ENCODE measurements at places on chromosomes 12 and 14.

DNA sequence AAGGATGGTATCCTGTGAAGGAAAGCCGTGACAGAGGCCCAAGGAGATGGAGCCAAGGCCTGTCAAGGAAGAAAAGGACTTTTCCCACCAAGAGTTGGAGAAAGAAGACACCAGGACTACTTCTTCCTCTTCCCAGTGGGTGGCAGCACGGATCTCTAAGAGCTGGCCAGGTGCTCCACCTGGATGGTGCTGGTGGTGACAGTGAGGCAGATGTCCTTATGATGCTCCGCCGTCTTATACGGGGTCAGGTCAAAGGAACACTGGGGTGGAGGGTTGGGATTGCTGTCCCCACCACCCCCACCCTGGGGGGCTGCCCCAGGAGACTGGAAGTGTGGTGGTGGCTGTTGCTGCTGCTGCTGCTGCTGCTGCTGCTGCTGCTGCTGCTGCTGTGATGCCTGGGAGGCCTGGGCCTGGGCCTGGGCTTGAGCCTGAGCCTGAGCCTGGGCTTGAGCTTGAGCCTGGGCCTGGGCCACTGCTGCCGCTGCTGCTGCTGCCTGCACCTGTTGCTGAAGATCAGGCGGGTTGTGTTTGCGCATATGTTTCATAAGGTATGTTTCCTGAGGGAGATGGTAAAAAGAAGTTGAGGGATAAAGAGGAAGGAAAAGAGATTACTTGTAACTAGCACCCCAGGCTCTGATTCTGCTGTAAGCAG lies 4.8 kb upstream of the ING4 start:
- DNase-seq, result no peak
- no peak overlapping the region for H3K27ac ChIP-seq
- no peak overlapping the region for H3K4me3 ChIP-seq

- H3K36me3 ChIP-seq, result no peaks in the 10 kb centered on the region
- H3K27ac ChIP-seq, result no peak overlapping the region
- H3K27me3 ChIP-seq, result no peaks in the 10 kb centered on the region
- no peak for DNase-seq
- no peak overlapping the region for H3K4me3 ChIP-seq
- H3K4me1 ChIP-seq, result no peaks in the 10 kb centered on the region
These were observed 141.6 kb downstream of the KICS2 start for GRCh38 chr12:64080319-64081007.

DNA sequence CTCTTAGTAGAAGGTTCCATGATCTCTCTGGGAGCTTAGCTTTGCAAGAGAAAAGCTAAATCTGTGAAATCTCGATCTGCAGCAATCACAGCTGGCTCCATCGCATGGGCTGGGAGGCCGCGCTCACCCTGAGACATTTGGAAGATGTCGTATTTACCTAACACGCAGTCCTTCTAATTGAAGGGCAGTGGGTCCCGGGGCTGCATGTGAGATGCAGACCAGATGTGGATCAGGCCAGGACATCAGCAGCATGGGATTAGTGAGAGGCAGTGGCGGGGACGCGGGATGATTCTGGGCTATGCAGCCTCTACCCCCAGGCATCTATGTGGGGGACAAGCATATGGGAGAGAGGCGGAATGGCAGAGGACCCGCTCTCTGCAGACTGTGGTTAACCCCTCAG lies 312.4 kb upstream of the RTL1 start:
- DNase-seq, result peak; percentile 44
- no peak overlapping the region for H3K4me3 ChIP-seq
- H3K36me3 ChIP-seq, result peaks cover 10% of the 10 kb centered on the region
- no peak overlapping the region for H3K27ac ChIP-seq

DNA sequence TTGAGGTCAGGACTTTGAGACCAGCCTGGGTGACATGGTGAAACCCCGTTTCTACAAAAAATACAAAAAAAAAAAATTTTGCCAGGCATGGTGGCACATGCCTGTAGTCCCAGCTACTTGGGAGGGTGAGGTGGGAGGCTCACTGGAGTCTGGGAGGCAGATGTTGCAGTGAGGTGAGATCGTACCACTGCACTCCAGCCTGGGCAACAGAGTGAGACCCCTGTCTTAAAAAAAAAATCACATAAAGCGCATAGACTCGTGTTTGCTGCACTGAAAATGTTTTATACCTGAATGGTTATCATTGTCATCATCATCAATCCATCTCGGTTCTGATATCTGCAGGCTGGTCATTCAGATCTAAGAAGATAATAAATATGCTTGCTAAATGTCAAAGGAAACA lies 24.8 kb upstream of the VPS37B start:
- H3K4me1 ChIP-seq, result peaks cover 3% of the 10 kb centered on the region
- no peaks in the 10 kb centered on the region for H3K36me3 ChIP-seq
- no peaks in the 10 kb centered on the region for H3K27me3 ChIP-seq

DNA sequence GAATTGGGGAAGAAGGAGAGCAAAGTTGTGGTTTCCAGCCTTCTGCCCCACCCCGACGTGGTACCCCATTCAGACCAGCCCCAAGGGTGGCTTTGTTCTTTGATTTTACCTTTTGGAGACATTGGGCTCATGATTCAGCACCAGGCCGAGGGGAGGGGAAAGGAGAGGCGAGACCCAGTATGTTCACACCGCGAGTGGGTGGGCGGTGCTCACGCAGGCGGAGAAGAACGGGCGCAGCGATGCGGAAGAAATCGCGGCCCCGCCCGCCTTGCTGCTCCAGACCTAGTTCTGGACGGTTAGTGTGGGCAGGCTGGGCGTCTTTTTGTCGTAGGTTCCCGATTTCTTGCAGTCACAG lies 963 bp downstream of the ATL1 start:
- H3K4me1 ChIP-seq, result peaks cover 6% of the 10 kb centered on the region
- H3K36me3 ChIP-seq, result no peaks in the 10 kb centered on the region
- no peak overlapping the region for H3K27ac ChIP-seq
- H3K4me3 ChIP-seq, result peak overlapping the region; percentile 81
- peaks cover 37% of the 10 kb centered on the region for H3K27me3 ChIP-seq
- DNase-seq, result no peak

GRCh38 chr14:31090883-31091764 lies 64.9 kb upstream of the STRN3 start:
- H3K4me3 ChIP-seq, result no peak overlapping the region
- DNase-seq, result no peak
- no peak overlapping the region for H3K27ac ChIP-seq
- H3K4me1 ChIP-seq, result no peaks in the 10 kb centered on the region
- no peaks in the 10 kb centered on the region for H3K36me3 ChIP-seq

DNA sequence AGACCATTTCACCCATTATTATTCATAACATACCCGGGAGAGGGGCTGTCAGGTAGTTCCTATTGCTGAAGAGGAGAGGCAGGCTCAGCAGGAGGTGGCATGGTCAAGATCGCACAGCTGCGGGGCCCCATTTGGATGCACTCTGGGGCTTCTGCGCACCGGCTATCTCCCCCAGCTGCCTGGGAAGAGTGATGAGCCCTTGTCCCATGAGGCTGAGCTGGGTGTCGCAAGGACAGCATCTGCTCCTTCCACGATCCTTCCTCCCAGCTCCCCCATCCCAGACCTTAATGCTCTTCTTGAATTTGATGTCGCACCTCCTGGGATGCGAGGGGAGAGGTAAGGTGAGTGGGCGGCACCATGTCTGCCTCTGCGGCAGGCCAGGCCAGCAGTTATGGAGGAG lies 62.6 kb downstream of the SLC24A4 start:
- no peaks in the 10 kb centered on the region for H3K36me3 ChIP-seq
- H3K4me1 ChIP-seq, result peaks cover 8% of the 10 kb centered on the region
- H3K27ac ChIP-seq, result no peak overlapping the region
- no peak overlapping the region for H3K4me3 ChIP-seq
- DNase-seq, result no peak

- peak overlapping the region; percentile 6 for H3K4me3 ChIP-seq
- no peaks in the 10 kb centered on the region for H3K36me3 ChIP-seq
- DNase-seq, result no peak
- H3K27ac ChIP-seq, result no peak overlapping the region
- H3K4me1 ChIP-seq, result peaks cover 24% of the 10 kb centered on the region
These were observed 32.7 kb downstream of the RTRAF start for GRCh38 chr14:52021957-52022600.

DNA sequence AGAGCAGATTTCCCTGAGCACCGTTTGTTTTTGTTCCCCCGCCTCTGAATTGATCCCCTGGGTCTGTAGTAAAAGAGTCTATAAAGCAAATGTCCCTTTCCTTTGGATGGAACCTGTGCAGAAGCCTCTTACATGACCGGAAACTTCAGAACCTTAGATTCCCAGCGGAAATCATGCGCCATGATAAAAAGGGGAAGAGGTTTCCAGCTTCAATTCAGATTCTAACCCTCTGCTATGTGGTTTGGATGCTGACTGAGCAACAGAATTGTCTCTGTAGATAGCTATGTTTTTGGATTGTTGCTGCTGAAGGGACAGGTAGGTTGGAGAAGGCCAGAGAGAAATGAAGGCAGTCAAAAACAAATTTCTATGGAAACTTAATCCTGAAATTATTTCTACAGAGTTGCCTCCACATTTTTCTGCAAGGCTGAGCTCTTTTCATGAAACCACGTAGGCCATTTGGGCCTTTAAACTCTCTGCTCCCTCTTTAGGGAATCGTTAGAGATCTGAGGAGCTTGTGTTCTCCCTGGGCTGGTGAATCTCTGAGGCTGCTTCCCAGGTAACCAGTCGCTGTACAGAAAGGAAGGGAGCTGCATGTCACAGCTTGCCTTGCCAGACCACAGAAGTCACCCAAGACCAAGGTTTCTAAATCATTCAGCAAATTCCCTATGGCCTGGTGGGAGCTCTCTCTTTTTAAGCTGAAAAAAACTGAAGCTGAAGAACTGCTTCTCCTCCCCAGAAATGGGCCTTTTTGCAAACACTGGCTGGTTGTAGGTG lies 28.7 kb upstream of the OR10P1 start:
- DNase-seq, result no peak
- H3K4me1 ChIP-seq, result no peaks in the 10 kb centered on the region
- H3K27me3 ChIP-seq, result peaks cover 21% of the 10 kb centered on the region
- H3K36me3 ChIP-seq, result no peaks in the 10 kb centered on the region
- H3K27ac ChIP-seq, result no peak overlapping the region

DNA sequence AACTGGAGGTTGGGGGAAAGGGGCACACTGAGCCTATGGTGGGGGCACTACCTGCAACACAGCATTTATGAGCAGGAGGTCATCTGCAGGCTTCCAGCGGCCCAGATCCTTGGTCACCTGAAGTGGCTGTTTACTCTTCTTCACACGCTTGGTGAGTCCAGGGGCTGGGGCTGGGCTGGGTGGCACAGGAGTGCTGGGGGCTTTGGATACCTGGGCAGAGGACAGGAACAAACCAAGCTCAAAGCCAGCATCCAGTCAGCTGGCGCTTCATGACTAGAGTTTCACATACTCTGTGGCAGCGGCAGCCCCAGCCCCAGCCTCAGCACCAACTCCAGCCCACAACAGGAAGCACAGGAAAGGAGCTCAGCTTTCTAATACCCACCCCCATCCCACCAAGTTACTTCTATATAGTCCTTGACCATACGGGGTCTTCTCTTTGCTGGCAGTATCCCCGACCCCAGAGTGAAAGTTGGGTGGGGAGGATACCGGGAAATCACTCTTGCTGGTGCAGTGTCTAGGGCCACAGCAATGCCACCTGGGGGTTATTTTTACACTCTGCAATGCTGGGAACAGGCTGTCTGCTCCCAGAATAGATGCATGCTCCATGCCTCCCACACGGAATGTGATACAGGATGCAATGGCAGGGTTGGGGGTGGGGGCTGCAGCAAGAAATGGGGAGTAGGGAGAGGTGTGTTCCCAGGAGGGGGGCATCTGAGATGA lies 3.1 kb downstream of the MCRS1 start:
- H3K4me1 ChIP-seq, result peaks cover 46% of the 10 kb centered on the region
- no peaks in the 10 kb centered on the region for H3K27me3 ChIP-seq
- no peak for DNase-seq
- peak overlapping the region; percentile 48 for H3K4me3 ChIP-seq
- H3K27ac ChIP-seq, result peak overlapping the region; percentile 28

DNA sequence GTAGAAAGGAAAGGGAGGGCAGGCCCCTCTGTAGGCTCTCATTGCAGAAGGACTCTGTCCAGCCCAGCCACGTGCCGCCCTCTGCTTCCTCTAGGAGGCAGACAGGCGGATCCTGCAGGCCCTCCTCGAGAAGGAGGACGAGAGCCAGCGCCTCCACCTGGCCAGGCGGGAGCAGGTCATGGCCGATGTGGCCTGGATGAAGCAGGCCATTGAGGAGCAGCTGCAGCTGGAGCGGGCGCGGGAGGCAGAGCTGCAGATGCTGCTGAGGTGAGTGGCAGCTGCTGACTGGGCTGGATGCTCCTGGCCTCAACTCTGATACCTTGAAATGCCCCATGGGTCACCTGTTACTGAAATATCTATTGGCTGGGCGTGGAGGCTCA lies 10.9 kb downstream of the TCHP start:
- no peak for DNase-seq
- H3K27me3 ChIP-seq, result no peaks in the 10 kb centered on the region
- H3K4me1 ChIP-seq, result no peaks in the 10 kb centered on the region
- no peak overlapping the region for H3K4me3 ChIP-seq

DNA sequence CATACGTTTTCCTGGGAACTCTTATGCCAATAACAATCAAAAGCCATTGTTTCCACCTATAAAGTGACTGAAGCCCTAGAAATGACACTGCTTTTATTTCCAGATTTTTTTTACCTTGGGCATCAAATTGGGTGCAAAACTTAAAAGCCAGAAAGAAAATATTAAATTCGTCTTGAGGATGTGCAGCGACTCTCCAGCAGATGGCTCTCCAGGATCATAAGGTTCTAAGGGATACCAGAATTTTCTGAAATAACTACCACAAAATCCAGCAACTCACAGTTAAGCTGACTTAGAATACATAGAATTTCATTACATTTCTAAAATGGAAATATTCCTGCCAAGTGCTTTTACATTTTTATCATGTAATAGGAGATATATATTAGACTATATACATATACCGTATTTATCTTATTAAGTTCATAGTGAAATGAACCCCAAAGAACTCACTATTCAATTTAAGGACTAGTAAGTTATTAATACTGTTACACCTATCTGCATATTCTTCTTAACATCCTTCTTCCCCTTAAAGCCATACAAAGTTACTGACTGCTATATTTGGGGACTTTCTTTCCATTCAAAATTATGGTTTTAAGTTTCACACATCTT lies 44.0 kb downstream of the ARMH4 start:
- DNase-seq, result no peak
- no peak overlapping the region for H3K27ac ChIP-seq
- no peaks in the 10 kb centered on the region for H3K4me1 ChIP-seq
- no peaks in the 10 kb centered on the region for H3K36me3 ChIP-seq
- no peak overlapping the region for H3K4me3 ChIP-seq
- peaks cover 39% of the 10 kb centered on the region for H3K27me3 ChIP-seq

DNA sequence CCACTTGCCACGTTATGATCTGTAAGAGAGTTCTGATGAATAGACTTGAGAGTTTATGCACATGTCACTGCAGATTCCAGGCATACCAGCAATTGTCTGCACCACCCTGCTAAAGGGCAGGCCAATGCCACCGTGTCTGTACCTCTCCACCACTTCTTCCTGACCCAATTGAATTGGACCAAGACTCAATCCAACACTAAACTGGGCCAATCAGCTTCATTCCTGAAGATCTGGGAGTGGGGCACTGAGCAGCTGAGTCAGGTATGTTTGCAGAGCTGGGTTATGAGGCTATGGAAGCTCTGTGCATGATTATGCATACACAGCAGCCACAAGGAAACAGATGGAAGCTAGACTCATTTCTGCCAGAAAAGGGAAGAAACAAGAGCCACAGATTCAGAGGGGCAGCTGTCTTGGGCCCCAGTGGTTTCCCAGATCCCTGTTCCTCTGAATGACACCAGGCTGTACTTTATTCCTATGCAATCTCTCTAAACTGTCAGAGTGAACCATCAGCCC lies 28.0 kb downstream of the DAO start:
- no peak for DNase-seq
- H3K36me3 ChIP-seq, result no peaks in the 10 kb centered on the region
- peaks cover 13% of the 10 kb centered on the region for H3K27me3 ChIP-seq
- no peak overlapping the region for H3K4me3 ChIP-seq

- DNase-seq, result no peak
- no peaks in the 10 kb centered on the region for H3K36me3 ChIP-seq
- peaks cover 3% of the 10 kb centered on the region for H3K27me3 ChIP-seq
These were observed 10.0 kb upstream of the RHEBL1 start for GRCh38 chr12:49079793-49080192.
